ENCODE measurements at places on chromosomes 3 and 15.

DNA sequence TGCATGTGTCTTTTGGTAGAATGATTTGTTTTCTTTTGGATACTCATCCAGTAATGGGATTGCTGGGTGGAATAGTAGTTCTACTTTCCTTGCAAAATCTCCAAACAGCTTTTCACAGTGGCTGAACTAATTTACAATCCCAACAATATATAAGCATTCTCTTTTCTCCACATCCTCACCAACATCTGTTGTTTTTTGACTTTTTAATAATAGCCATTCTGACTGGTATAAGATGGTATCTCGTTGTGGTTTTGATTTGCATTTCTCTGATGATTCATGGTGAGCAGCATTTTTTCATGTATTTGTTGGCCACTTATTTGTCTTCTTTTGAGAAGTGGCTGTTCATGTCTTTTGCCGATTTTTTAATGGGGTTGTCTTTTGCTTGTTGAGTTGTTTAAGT is 55.8 kb downstream of the ST8SIA2 start:
- no peak for DNase-seq

- DNase-seq = no peak
These were observed 16.0 kb upstream of the SRP14 start for GRCh38 chr15:40054855-40055575.

- no peak for DNase-seq
These were observed 403.3 kb upstream of the THBS1 start for GRCh38 chr15:39177561-39177960.

GRCh38 chr3:172113710-172114109 is 74.3 kb downstream of the FNDC3B start:
- DNase-seq = no peak

- no peak for DNase-seq
These were observed 50.6 kb downstream of the IQSEC1 start for GRCh38 chr3:13022348-13023234.

DNA sequence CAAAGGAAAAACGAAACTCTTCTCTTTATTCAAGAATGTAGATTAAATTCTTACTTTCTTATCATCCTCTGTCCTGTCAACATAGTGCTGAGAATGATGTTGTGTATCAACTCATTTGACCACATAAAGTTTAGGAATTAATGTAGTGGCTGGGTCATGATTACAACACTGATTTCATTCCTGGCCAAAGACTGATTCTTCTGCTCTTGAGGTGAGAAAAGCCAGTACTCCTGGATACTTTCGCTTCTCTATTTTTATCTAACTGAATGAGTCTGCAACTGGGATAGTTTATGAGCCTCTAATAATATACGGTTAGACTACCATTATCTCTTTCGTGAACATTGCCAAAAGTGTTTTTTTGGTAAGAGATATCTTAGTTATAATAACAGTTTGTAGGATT is 173.0 kb downstream of the LPP start:
- DNase-seq = no peak

DNA sequence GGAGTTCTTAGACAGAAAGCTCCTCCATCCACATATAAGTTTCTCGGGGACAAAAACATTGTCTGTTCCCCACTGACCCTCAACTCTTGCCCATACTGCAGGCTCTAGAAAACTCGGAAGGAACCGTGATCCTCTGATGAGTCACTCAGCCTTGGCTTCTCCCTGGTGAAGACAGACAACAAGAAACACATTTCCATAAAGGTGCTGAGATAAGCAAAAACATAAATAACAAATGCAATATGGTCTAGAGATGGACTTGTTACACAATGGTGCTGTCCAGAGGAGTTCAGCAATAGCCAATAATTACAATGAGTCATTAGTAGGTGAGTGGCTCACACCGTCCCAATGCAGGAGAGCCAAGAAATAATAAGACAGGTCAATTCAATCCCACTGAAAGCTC is 43.7 kb downstream of the MAGI1 start:
- DNase-seq = no peak

DNA sequence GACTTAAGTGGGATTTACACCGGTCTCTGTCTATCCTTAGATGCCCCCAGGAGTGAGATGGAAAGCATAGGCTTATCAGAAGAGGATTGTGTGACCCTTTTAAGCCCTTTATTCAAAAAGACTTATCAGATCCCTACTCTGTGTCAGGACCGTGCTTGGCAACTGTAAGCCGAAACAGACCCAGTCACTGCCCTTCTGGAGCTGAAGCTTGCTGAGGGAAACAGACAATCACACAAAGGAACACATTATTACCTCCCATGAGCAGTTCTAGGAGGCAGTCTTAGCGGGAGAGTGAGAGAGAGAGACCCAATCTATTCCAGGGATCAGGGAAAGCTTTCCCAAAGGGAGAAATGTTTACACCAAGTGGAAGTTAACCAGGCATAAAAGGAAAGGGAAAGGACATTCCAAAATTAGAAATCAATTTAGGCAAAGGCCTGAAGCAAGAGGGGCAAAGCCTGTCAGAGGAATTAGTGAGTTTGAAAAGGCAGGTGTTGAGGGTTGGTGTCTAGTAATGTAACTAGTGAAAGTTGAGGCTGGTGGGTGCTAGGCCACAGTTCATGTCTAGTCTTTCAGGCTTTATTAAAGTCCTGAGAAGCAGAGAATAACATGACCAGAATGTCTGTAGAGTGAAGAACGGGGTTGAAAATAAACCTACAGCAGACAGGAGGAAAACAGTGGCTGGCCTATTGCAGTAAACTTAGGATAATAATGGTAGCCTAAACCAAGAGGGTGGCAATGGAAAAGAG is 86.7 kb downstream of the THBS1 start:
- no peak for DNase-seq

DNA sequence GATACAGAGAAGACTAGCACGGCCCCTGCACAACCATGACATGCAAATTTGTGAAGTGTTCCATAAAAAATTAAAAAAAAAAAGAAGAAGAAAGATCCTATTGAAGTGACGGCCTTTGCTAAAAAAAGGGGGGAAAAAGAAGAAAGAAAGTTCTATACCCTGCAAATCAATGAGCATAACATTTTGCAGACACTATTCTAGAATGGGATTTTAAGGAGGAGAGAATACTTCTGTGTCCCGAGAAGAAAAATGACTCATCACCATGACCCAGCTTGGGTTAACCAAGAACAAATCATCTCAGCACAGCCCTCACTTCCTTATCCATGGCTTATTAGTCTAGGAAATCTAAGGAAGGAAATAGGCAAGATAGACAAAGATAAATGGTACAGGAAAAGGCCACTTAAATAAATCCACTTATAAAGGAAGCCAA is 7.4 kb upstream of the SH3BP5 start:
- DNase-seq = no peak

GRCh38 chr15:51842852-51843737 is 13.6 kb downstream of the TMOD3 start:
- no peak for DNase-seq

DNA sequence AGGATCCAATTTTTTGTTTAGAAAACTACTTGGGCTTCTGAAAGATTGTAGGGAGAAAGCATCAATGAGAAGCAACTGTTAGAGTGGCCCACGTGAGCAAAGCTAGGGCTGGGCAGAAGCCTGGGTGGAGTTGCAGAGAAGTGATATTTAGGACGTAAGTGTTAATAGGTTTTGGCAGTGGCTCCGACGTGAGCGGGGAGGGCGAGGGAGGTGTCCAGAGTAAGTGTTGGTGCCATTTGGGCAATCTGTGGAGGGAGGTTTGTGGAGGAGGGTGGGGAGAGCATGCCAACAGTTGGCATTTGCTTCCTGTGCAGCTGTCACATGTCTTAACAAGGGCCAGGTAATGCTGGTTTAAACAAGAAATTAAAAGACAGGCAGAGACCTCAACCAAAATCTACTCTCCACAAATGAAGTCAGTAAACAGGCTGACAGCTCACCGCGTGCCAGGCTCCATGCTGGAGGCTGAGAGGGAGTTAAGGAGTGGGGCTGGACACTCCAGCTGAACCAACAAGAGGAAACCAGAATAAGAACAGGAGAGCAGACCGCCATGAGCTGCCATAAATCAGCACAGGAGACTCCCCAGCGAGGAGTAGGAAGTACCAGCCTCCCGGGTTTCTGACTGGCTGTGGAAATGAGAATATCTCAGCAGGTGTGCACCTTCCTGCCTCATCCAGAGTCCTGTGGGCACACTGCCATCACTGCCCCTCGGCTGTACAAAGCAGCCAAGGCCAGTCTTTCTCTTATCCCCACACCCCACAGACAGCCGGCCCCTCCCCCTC is 232.6 kb downstream of the ABHD5 start:
- no peak for DNase-seq

GRCh38 chr3:31765871-31766270 is 215.2 kb downstream of the OSBPL10 start:
- no peak for DNase-seq

DNA sequence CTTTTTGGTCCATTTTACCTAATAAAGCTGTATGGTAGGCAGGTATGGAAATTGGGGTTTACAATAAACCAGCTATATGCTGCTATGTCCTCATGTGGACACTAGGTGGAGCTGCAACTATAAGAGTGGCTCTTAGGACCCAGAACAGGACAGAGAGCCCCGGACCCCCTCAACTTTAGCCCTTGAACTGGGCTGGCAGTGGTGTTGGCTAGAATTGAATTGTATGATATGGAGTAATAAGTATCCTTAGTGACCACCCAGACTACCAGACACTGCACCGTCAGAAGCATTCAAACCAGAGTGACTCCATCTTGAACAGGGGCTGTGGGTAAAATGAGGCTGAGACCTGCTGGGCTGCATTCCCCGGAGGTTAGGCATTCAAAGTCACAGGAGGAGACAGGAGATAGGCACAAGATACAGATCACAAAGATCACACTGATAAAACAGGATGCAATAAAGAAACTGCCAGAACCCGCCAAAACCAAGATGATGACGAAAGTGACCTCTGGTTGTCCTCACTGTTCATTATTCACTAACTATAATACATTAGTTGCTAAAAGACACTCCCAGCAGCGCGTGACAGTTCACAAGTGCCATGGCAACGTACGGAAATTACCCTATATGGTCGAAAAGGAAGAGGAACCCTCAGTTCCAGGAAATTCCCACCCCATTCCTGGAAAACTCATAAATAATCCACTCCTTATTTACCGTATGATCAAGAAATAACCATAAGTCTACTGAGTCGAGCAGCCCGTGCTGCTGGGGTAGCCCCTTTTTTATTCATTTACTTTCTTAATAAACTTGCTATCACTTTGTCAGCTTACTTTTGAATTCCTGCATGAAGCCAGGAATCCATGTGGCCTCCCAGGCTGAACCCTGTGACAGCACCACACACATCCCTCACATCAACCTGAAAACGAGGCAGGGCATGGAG is 68.7 kb upstream of the BLM start:
- DNase-seq = peak; percentile 64

GRCh38 chr3:57100046-57100695 is 39.7 kb downstream of the SPATA12 start:
- DNase-seq = peak; percentile 50

DNA sequence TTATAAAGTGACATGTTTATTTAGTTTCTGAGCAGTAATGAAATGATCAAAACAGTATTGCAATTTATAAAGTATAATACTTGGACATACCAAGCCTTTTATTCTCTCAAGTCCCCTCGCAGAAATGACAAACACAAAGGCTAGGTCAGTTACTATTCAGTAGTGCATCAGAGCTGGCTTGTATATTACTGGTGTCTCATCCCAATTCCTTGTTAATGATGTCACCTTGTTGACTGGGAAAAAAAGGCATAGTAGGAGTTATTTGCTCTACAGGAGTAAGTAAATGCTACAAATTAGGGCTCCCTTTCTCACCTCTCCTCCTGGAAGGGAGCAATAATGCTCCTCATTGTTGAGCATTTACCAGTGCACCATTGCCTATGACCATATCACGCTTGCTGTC is 317.6 kb downstream of the CHL1 start:
- DNase-seq = no peak

GRCh38 chr3:73680391-73681095 is 55.8 kb upstream of the PDZRN3 start:
- no peak for DNase-seq

DNA sequence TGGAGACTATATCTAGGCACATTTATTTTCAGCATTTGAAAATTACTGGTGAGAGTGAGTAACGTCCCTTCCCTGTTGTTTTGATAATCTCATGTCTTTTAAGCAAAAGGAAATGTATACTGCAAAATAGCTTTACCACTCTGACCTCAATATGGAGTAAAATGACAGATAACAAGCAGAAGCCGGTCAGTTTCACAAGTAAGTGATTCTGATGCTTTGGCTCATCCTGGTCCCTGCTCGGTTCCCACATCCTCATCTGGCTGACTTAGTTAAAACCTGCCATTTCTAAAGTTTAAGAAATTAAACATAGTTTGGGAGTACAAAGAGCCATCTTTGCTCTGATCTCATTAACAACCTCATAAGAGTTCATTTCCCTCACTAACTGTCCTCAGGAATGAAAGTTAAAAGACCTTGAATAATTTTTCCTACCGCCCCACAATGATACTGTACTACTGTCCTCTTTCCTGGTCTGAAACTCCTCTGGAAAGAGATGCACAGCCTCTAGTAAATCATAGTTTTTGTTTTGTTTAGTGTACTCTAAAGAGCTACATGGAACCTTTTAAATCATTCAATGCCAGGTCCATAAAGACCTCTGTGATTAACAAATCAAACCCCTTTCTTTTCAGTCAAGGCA is 72.3 kb upstream of the ICE2 start:
- no peak for DNase-seq

- DNase-seq = peak; percentile 13
These were observed 417 bp downstream of the HACD2 start for GRCh38 chr3:123584284-123584987.

DNA sequence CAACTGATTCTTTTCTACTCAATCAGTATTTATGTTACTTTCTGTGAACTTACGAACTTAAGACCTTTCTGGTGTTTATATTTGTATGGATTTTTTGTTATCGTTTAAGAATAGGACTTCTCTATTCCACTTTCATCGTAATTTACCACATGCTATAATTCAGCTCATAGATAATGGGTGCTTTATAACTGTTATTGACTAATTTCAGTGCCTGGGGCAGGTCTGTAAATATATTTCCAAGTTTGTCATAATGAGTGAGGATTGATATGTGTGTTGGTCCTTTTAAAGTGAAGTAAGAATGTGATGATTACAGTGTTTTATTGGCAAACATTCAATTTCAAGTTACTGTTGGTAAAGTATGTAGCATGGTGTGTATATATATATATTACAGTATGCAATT is 1.8 kb upstream of the NAALADL2 start:
- no peak for DNase-seq

GRCh38 chr15:47661661-47662180 is 55.6 kb upstream of the SEMA6D start:
- no peak for DNase-seq

- DNase-seq = no peak
These were observed at the start of gene CORO2B for GRCh38 chr15:68578980-68579935. Gene CORO2B, plus strand, starts transcription at chr15:68578993. Its CDS starts 270 bp downstream, at chr15:68579263.

DNA sequence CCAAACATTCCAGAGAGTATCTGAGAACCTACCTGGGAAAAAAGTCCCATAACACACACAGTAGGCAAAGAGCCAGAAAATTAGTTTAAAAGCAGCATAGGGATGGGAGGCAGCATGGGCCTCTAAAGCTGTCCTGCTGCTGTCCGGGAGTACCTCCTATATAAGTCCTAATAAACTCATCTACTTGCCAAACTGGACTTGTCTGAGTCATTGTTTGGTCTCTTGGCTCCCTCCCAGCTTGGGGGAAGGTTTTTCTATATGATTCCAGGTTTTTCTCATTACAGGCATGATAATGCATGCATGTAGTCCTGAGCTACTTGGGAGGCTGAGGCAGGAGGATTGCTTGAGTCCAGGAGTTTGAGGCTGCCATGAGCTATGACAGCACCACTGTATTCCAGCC is 17.5 kb upstream of the HACD2 start:
- no peak for DNase-seq

All from GM19239 (cell line).